Urinary bladder (tissue), 4 donors: ENCODE measurements at places on chromosomes 4 and X.

GRCh38 chrX:42398967-42399631 lies 378.9 kb downstream of the PPP1R2C start:
- no peak for DNase-seq

GRCh38 chr4:85869181-85869580 lies 394.2 kb downstream of the ARHGAP24 start:
- DNase-seq = no peak

GRCh38 chr4:10283761-10284160 lies 167.2 kb upstream of the WDR1 start:
- DNase-seq = no peak

DNA sequence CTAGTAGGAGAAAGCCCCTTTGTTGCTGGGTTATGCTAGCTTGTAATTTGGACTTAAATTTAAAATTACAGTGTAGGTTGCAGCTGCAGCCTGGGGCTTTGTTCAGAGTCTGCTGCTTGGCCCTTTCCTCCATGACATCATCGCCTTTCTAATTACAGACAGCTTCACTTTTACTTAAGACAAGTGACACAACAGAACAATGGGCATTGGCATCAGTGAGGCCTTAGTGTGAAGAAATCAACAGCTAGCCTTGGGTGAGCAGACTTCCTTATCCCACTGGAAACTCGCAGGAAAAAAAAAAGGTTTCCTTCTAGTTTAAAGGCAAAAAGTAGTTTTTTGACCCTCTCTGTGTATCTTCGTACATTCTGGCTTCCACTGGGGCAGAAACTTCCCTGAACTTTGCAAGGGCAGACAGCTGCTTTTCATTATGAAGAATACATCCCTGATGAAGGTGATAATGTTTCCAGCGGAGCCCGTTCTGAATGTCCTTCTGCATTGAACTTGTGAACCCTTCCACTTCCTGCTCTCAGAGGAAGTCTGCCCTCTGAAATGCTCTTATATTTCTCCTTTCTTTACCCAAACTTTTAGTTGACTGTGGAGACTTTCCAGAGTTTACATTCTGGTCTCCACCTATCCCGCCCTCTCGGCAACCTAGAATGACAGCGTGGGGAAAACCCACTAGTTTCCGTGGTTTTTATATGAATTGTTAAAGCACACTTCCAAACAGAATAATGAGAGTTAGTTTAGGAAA lies 123.2 kb upstream of the FAM9C start:
- DNase-seq = no peak

DNA sequence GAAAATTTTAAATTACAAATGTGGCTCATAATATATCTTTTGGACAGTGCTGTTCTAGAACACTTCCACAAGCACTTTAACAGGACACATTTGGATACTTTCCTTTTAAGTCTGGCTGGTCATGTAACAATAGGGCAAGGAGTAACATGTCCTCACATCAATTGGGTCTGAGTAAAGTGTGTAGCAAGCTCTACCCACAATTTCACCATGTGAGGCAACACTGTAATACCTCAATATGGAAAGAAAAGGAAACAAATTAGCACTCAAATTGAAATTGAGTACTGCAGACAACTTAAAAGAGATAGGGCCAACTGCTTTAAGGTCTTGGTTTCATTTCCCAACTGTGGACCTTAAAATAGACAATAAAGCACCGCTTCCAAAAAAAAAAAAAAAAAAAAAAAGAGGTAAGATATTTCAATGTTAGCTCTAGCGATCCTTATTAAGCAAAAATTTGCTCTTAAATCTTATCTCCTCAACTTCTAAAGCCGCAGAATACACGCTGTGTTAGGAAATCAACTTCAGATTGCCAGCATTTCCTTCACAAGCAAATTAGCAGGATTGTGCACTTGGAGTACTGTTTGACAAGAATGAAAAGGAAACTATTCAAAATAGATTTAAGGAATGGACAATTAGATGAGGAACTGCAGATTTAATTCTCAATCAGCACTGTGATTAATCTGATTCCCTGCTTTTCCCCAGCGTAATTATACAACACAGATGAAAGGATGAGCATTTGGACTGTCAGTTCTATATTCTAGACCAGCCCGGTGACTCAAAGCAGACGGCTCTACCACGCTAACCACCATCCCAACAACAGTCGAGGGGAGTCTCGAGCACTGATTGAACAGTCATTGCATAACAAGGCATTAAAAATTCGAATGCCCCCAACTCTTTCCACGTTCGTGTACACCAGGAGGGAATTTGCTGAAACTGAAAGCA lies 1.6 kb downstream of the CASK start:
- no peak for DNase-seq

GRCh38 chr4:16009153-16009552 lies 46.2 kb upstream of the FGFBP2 start:
- no peak for DNase-seq

- no peak for DNase-seq
Measured at GRCh38 chr4:110275871-110276270, 77.5 kb upstream of the ELOVL6 start.

DNA sequence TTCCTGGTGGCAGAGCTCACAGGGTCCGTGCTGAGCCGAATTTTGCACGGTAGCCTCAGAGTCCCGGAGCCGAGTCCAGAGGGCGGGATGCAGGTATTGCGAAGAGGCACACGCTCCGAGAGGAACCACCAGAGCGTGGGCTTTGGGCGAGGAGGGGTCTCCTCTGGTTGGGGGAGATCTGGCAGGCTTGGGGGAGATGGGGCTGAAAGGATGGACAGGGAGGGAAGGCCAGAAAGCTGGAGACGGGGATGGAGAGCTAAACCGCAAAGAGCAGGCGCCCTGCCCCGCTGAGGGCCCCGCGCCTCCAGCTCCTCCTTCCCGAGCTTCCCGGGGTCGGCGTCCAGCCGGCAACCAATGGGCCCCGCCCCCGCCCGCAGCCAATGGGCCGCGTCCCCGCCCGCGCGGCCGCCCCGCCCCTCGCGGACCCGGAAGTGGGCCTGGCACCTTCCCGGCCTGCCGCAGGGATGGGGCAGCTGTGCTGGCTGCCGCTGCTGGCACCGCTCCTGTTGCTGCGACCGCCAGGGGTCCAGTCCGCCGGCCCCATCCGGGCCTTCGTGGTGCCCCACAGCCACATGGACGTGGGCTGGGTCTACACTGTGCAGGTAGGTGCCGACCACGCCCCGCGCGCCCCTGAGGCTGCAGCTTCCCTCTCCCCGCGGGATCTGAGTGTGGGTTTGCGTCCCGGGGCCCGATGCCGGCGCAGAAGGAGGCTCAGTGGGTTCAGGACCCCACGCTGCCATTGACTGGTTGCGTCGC lies at the start of gene MAN2B2:
Gene MAN2B2 (plus strand): TSS at position 443 of the 756 bp plus-strand sequence. CDS start 22 bp downstream, at position 465.
- DNase-seq = peak; percentile 47

GRCh38 chrX:74421740-74422352 lies 553 bp downstream of the SLC16A2 start:
- no peak for DNase-seq

- no peak for DNase-seq
Measured at GRCh38 chr4:144178414-144178813, 37.9 kb upstream of the GYPA start.

DNA sequence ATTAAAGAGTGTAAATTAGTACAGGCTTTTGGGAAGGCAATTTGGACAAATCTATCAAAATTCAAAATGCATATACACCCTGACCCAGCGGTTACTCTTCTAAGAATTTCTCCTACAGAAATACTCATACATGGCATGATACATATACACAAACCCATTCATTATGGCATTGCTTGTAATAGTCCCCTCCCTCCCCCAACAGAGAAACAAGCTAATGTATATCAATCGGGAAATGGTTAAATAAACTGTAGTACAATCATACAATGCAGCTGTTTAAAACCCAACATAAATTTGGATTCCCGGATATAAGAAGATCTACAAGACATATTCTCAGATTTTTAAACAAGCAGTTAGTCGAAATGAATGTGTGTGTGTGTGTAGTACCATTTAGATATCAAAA lies 808 bp downstream of the HUWE1 start:
- DNase-seq = no peak

DNA sequence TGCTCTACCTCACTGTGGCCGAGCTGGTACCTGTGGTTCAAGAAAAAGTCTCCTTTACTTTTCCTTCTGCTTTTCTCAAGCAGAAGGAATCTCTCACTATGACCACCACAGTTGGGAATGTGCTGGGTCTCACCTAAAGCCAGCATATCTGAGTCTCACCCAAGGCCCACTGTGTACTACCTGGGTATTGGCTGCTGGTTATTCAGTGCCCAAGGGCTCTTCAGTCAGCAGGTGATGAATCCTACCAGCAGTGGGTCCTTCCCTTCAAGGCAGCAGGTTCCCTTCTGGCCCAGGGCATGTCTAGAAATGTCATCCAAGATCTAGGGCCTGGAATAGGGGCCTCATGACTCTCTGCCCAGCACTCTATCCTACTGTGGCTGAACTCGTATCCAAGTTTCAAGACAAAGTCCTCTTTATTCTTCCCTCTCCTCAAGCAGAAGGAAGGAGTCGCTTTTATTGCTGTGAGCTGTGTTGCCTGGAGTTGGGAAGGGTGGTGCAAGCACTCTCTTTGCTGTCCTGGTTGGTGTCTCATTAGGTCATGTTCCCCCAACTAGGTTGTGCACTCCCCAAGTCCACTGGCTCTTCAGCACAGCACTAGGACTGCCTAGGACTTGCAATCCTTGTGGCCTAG lies 6.1 kb downstream of the CXCL10 start:
- DNase-seq = no peak

- no peak for DNase-seq
Measured at GRCh38 chrX:69238887-69239231, 73.6 kb upstream of the PJA1 start.

DNA sequence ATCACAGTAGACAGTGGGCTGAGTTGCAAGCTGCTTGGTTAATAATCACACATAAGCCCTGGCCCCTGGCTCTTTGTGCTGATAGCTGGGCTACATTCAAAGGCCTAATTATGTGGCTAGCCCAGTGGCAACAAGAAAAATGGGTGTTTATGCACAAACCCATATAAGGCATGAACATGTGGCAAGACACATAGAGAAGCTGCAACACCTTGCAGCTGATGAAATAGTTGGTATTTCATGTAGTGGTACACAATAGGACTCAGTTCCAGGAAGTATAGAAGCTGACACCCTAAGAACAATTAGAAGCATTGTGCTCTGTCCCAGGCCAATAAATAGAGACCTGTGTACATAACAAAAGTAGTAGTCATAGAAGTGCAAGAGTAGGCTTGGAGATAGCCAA lies 14.6 kb upstream of the ZNF630 start:
- DNase-seq = no peak

DNA sequence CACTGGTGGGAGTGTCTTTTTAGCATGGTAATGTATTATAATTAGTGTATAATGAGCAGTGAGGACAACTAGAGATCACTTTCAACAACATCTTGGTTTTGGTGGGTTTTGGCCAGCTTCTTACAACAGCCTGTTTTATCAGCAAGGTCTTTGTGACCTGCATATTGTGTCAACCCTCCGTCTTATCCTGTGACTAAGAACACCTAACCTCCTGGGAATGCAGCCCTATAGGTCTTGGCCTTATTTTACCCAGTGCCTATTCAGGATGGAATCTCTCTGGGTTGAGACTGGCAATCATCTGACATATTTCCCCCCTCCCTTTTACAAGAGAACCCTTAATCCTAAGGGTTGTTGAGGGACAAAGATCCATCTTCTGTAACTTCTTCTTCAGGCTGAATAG lies 21.9 kb upstream of the ADH4 start:
- DNase-seq = no peak

GRCh38 chr4:1676605-1677525 lies 7.2 kb downstream of the FAM53A start:
- no peak for DNase-seq

- no peak for DNase-seq
Measured at GRCh38 chr4:185399466-185399865, 2.8 kb downstream of the ANKRD37 start.

- no peak for DNase-seq
Measured at GRCh38 chr4:73872316-73873108, 3.3 kb downstream of the CXCL1 start.

DNA sequence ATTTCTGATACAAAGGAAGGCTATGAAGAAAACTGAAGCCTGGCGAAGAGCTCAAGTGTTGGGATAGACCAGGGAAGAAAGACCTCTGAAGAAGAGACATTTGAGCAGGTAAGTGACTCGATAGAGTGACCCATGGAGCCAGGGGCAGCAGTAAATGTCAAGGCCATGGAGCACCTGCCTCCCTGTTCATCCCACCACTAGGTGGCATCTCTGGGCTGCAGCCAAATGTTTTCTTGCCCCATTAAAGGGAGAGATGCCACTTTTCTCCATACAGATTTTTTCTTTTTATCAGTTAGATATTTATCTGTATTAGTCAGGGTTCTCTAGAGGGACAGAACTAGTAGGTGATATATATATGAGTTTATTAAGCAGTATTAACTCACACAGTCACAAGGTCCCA lies 4.9 kb upstream of the ZNF81 start:
- no peak for DNase-seq

DNA sequence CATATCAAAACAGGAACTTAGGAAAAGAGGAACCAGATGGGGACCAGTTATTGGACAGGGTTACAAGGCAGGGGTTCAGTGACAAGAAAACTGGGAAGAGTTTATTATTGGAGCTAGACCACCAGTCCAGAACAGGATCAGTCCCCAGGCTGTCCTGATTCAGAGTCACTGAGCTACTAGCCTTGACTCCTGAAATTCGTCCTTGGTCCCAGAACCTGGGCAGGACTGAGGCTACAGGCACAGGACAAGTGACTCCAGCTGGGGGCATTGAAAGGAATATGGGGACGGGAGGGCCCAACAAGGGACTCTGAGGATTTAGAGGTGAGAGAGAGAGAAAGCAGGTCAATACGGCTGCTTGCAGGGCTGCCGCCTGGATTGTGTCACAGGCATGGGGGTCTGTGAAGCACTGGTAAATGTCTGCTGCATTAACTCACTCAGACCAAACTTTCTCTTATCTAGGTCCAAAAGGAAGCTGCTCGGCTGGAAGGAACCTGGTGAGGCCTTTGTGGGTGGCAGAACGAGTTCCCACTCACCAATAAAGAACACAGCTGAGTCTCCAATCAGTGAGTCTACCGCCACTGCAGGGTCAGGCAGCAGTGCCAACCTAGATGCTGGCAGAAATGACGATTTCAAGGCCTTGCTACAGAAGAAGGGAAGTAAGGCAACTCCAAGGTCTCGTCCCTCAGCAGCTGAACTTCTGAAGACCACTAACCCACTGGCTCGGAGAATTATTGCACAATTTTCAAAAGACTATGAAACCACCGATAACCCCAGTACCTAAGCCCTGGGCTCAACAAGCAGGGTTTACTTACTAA lies 11.3 kb upstream of the RTL5 start:
- DNase-seq = no peak

DNA sequence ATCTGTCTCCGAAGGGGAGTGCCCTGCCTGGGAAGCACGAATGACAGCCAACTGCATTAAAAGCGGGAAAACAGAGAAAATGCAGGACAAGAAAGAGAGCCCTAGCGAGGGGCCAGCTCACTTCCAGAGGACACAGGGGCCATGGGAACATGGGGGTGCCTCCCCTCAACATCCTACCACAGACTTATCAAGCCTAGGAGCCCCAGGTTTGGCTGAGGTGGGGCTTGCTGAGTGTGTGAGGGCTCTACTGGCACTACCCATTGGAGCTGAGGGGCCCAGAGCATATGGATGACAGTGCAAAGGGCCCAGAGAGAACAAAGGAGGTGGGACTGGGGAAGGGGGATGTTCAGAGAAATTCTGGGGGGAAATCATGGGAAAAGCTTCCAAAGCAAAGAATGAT lies 101.8 kb downstream of the PJA1 start:
- no peak for DNase-seq
